Stimulated activated CD8-positive, alpha-beta memory T cell treated with anti-CD3 and anti-CD28 coated beads, Interleukin-15, amount 100 ng/mL, for 24 hours (primary cell): ENCODE measurements at places on chromosomes 11 and 22.

DNA sequence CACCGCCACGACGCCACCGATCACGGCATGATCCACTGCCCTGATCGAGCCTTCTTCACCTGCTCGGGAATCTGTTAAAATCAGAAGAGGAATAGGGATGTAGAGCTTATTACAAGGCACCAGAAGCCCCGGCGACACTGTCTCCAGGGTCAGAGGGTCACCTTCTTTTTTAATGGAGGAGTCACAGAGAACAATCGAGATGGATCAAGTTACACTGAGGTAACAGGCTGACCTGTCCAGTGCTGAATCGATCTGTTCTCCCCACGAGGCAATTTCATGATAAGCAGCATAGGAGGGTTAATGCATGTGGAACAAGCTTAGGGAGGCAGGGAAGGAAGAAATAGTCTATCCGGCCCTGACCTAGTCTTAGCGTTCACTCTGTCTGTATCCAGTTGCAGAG lies 325.5 kb downstream of the CADM1 start:
- no peak for DNase-seq

GRCh38 chr11:71240865-71241691 lies 11.3 kb downstream of the SHANK2 start:
- no peak for DNase-seq

DNA sequence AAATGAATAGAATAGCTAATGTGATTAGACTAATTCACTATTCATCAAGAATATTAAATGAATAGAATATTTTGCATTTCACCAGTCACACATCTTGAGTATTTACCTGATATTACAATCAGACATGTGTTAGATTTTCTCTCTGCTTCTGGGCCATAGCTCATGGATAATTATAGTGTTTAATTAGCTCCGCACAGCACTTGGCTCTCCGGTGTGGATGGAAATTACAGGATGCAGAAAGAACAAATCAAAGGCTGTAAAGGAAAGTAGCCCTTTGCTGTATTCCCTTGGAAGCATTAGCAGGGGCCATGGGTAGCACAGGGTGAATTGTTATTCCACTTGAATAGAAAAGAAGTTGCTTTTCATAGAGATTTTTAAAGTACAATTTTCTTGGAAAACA lies 320.3 kb upstream of the SORL1-AS1 start:
- DNase-seq: no peak

GRCh38 chr11:123683428-123684170 lies 29.2 kb upstream of the SCN3B start:
- no peak for DNase-seq

- DNase-seq: no peak
Observed at GRCh38 chr11:68970921-68971636, 9.7 kb downstream of the MRGPRD start.

- no peak for DNase-seq
Observed at GRCh38 chr11:111514216-111515031, at the start of gene HOATZ. Gene HOATZ (plus strand): TSS chr11:111514778. CDS start chr11:111514785, 7 bp downstream.

- no peak for DNase-seq
Observed at GRCh38 chr11:101082813-101083212, 46.8 kb downstream of the PGR start.

GRCh38 chr11:58058276-58059006 lies 27.7 kb downstream of the OR6Q1 start:
- no peak for DNase-seq

DNA sequence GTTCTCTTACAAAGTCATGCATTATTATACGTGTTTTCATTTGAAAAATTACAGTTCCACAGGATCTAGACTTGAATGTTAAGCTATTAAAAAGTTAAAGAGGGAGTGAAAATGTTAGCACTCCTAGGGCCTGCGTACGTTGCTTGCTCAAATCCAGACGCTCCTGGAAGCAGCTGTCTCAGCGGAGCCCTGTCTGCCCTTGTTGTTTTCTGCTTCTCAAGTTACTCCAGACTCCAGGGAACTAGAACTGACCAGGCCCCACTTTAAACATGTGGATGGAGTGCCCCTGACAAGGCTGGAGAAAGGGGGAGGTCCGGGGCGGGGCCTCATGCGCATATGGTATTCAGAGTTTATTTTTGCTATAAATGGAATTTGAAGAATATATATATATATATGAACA lies 9.6 kb downstream of the PARVB start:
- DNase-seq: no peak

GRCh38 chr11:94128291-94128745 lies 323 bp upstream of the PANX1 start:
- no peak for DNase-seq

DNA sequence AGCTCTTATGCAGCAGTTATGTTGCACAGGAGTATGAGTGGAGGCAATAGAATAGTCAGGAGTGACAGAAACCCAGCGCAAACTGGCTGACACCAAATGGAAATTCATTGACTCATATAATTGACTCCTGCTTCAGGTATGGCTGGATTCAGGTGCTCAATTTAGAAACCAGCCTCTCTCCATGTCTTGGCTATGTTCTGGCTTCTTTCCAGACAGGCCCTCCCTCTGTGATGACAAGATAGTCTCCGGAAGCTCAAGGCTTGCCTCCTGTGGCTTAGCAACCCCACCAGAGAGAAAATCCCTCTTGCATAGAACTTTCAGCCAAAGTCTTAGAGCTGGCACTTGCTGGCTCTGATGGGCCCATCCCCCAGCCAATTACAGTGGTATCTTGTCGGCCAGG lies 28.1 kb upstream of the MN1 start:
- DNase-seq: no peak

GRCh38 chr22:44274918-44275630 lies 37.7 kb downstream of the SHISAL1 start:
- no peak for DNase-seq

- no peak for DNase-seq
Observed at GRCh38 chr11:706957-707816, 1.2 kb downstream of the EPS8L2 start.

DNA sequence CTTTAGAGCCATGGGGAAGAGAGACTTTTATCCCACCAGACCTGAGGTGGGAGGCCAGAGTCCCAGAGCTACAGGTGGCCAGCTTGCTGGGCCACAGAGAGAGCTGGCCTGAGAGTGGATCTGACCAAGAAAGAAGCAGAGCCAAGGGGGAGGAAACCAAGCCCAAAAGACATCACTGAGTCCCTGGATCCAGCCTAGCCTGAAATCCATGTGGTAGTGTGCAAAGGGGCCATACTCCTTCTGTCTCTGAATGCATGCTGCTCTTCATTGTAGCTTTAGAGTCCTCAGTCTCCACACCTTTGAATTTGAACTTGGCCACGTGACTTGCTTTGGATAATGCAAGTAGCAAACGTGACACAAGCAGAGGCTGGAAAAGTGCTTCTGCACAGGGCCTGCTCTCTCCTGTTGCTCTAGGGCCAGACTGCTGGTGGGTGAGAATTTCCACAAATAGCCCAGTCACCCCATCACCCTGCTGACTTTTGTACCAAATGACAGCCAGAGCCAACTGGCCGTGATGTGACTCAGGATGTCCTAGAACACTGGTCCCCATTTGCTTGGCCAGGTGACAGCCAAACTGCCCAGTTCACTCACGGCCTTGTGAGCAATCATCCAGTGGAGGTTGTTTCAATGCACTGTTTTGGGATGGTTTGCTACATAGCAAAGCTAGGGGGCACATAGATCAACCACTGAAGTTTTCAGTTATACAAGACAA lies 93.6 kb downstream of the DHCR7 start:
- DNase-seq: no peak

- DNase-seq: no peak
Observed at GRCh38 chr11:75547617-75548058, 14.4 kb upstream of the SERPINH1 start.

GRCh38 chr11:87908086-87908485 lies 267.2 kb downstream of the RAB38 start:
- DNase-seq: no peak

DNA sequence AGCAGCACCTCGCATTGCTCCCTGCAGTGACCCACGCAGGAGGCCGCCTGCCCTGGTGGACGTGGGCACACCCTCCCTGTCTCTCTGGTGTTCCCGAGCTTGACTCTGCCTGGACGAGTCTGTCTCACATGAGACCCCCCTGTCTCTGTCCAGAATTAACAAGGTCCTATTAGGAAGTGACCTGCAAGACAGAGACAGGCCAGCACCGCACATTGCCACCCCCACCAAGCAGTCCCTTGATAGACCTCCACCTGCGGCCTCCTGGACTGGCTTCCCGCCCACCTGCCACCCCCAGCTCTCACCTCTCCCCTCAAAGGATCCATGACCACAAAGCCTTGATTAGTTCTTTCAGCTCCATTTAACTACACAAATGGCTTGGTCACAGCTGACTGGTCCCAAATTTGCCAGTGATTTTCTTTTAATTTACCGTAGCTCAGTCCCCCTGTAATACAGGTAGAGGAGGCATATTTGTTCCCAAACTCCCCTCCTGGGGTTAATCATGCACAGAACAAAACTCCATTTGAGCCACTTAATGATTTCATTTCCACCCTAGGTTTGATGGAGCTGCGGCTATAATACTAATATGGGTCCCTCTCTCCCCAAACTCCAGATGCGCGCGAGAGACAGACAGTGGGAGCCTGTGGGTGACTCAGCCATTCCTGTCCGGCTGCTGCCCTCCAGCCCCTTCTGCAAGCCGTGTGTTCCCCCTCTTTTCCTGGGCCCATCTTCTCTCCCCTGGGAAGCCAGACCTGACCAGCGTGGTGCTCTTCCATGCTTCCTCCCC lies 11.2 kb downstream of the SPATA19 start:
- DNase-seq: no peak

DNA sequence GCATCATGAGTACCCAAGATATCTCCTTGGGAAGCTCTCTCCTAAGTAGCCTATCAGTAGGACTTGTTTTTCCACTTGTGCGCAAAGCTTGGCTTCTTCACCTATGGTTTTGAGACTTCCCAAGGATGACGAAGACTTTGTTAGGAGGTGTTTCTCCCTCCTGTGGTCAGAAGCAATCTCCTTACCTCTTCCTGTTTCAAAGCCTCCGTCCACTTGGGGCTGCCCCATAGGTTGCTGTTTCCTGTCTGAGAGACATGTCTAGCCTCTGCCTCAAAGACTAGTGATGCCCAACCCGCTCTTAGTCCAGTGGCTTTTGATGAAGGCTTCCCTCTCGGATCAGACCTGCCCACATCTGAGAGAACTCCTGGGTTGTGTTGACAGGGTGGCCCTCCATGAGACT lies 92.9 kb downstream of the TRAF6 start:
- no peak for DNase-seq

DNA sequence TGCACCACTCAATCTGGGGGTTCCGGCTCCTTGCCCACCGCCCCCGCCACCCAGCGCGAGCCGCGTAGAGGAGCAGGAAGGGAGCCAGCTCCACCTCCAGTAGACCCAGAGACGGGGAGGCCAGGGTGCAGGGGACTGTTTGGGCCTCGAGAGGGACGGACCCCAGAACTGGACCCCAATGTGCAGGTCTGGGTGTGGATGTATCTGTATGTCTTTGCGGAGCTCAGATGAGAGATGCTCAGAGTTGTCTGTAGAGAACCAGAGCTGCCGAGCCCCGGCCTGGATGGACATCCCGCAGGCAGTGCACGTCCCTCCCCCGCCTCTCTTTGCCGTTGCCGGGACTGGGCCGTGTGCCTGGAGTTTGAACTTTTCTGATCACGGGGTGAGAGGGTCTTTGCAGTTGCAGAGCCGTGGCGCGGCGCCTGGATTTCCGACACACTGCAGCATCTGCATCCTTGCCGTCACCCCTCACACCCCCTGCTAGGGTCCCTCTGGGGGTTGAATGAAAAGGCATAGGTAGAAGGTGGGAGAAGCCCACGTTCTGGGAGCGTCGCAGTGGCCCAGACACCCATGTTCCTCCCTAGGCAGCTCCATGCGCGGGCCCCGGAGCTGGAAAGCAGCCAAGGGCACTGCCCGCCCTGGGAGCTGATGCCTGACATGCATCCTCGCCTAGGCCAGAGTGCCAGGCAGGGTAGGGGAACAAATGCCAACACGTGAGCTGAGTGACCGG lies 105.2 kb downstream of the KCNQ1 start:
- DNase-seq: no peak

- no peak for DNase-seq
Observed at GRCh38 chr22:36419177-36419911, 31.6 kb upstream of the MYH9 start.

- no peak for DNase-seq
Observed at GRCh38 chr11:72070491-72070890, 9.9 kb downstream of the NUMA1 start.

DNA sequence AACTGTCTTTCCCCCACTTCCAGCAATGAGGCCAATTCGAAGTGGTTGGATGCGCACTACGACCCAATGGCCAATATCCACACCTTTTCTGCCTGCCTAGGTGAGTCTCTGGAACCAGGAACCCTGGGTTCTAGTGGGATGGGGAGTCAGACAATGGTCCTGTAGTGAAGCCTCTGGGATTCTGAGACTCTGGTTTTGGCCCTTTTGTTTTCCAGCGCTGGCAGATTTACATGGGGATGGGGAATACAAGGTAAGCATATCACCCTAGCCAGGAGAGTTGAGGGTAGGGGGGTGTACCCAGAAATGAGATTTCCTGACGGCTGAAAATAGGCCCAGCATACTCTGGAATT lies 530 bp downstream of the BBS1 start:
- DNase-seq: no peak

DNA sequence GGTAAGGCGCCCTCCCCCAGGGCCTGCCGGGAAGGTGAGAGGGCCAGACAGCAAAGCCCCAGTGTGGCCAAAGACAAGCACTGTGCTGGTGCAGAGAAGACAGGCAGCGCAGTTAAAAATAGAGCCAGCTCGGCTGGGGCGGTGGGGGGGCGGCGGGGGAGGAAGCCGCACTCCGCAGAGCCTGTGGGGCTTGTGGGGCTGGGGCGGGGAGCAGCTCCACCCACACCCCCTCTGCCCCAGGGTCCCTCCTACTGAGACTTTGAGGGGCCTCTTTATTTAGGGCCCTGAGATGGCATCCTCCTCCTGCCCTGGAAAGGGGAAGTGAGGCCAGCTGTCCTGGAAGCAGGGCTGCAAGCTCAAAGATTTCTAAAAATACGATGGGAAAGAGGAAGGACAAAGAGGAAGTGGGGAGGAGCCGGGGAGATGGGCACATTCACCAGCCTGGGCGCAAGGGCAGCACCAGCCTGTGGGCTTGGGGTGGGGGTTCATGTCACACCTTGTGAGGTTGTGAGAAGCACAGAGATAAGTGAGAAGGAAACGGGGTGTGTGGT lies 2.6 kb downstream of the CYTH4 start:
- no peak for DNase-seq

DNA sequence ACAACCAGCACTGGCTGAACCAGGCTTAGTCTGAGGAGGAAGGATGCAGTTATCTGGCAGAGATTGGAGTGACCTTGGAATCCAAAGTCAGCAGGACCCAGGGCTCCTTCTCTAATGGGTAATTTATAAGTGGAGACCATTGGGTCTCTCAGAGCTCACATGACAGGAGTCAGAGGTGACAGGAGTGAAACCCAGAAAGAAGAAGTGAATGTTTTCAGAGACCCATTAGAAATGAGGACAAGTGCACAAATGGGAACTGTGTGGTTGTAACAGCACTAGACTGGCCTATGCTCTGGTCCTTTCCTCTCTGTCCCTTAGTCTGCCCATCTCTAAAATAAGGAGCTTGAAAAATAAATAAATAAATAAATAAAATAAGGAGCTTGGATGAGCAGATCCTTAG lies 107.4 kb downstream of the SERGEF start:
- no peak for DNase-seq

DNA sequence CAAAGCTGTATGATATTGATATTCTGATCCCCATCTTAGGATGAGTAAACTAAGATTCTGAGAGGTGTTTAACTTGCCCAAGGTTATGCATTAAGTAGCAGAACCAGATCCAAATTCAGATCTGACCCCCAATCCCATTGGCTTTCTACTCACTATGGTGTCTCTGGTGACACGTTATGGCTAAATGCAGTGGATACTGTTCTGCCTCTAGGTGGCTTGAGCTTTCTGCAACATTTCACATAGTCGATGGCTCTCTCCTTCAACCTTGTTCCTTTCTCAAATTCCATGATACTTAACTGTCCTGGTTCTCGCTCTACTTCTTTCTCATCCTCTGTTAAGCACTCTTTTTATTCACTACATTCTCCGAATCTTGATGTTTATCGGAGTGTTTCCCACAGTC lies 9.4 kb downstream of the C11orf97 start:
- DNase-seq: no peak
